NCI-H1105 treated with DMSO at 0.1 percent for 48 hours (cell line): ENCODE measurements at places on chromosomes 6 and 20.

DNA sequence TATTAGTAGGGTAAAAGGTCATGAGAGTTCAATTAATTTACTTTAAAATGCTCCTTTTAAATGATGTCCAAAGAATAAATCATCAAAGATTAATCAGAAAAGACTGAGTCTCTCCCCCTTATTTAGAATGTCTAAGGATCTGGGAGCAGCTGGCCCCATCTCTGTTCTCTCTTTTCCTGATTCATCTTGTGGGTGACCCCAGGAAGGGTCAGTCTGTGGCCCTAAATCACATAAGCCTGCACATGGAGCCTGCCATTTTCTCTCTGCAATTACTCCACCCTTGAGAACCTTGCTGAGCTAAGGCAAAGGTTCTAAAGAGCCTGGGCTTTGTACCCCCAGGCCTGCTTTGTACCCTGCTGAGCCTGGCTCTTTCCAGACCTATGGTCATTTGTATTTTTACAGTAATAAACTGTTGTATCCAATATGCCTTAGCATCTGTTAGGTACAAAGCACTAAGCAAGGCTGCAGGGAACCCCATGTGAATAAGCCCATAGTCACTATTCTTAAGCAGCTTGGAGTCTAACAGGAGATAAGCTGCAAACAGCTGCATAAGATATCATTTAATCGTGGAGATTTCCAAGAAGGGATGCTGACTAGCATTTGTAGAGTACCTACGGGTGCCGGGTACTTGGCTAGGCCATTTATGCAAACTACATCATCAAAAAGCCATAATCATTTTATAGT is 431.0 kb upstream of the MARCKS start:
- DNase-seq = no peak

- DNase-seq = no peak
Observed at GRCh38 chr6:45933855-45934254, 81.8 kb downstream of the CLIC5 start.

GRCh38 chr20:55271371-55271770 is 733.9 kb downstream of the CBLN4 start:
- no peak for DNase-seq

- DNase-seq = peak; percentile 54
Observed at GRCh38 chr6:34393191-34393965, 909 bp upstream of the NUDT3 start.

DNA sequence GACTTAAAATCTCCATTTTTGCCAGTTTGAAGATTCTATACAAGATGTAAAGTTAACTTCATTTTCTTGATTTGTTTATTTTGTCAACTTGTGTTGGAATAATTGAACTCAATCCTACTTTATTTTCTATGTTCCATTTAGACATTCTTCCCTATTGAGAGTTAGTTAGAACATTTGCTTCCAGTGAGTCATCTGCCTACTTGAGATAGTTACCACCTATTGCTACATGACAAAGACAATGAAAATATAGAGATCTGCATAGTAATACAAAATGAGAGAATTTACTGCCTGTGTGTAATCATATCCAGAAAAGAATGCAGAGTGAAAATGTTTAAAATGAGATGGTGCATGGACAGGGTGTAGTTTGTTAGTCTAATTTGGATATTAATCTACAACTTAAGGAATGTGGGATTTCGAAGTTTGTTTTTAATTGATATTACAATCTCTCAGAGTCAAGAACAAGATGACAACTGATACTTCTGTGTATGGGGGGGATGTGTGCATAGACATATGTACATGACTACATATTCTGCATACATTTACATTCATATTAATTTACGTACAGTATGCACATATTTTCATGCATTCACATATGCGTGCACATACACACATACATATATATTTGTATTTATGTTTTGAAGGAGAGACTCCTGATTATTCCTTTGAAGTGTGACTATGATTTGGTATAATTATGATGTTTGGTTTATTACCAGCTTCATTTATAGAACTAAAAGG is 420.1 kb downstream of the NKAIN2 start:
- no peak for DNase-seq

DNA sequence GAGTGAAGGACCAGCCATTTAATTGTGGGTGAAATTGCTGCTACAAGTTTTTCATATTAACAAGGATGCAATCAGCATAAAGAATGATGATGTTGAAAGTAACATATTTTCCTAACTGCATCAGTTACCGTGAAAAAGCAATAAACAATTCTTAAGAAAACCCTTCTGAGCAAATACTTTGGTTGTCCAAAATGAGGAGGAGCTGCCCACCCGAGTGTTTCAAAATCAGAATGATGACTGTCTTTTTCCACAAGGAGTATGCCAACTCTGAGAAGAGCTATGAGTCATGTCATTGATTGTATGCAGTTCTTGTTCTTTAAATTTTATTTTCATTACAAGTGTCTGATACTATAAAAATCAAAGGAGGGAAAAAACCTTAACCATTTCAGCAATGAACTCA is 470.5 kb downstream of the COL12A1 start:
- DNase-seq = no peak

- DNase-seq = no peak
Observed at GRCh38 chr20:53129563-53129962, 157.4 kb downstream of the TSHZ2 start.

DNA sequence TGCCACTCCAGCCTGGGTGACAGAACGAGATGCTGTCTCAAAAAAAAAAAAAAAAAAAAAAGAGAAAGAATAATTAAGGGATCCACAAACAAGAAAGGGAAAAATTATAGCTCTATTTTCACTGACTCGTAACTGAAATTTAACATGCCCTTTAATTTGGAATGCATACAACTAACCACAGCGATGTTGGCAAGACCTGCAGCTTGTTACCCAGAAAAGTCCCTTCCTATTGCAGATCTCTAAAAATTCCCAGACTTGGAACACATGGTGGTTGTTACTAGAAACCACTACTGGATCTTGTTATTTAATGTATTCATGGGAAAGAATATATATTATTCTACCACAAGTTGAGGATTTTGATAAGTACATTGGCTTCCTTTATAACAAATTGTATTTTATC is 27.8 kb upstream of the SMIM28 start:
- DNase-seq = no peak

DNA sequence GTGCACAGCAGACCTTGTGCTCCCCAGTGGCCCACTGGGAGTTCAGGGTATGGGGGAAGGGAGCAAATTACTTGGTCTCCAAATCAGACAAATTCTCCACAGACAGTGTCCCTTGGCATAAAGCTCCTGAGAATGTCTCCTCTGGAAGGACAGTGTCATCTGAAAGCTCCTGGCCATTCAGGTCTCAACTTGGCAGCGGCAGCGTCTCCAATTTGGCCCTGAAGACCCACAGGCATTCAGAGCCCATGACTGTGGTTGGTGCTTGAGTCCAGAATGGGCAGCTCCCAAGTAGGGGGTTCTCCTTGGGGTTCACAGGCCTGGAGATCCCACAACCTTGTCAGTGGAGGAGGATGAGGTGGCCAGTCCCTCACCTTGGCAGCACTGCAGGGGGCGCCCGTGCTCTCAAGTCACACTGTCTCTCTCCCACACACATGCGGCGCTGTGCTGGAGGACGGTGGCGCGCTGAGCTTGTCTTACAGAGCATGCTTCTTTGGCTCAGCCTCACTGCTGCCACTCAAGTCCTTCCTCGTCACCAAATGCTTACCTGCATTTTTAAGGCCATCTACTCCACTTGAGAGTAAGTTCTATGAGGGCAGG is 20.7 kb downstream of the DYNLRB1 start:
- no peak for DNase-seq
